Central memory CD8-positive, alpha-beta T cell (primary cell): ENCODE measurements at places on chromosomes 1 and 21.
A peak's percentile ranks its signal among the peaks of the same experiment; 100 is the strongest.

GRCh38 chr1:112877750-112878149 is 78.2 kb downstream of the SLC16A1 start:
- DNase-seq, result no peak
- no peak overlapping the region for H3K27ac ChIP-seq
- no peak overlapping the region for H3K4me3 ChIP-seq
- peaks cover 9% of the 10 kb centered on the region for H3K27me3 ChIP-seq
- H3K4me1 ChIP-seq, result no peaks in the 10 kb centered on the region

DNA sequence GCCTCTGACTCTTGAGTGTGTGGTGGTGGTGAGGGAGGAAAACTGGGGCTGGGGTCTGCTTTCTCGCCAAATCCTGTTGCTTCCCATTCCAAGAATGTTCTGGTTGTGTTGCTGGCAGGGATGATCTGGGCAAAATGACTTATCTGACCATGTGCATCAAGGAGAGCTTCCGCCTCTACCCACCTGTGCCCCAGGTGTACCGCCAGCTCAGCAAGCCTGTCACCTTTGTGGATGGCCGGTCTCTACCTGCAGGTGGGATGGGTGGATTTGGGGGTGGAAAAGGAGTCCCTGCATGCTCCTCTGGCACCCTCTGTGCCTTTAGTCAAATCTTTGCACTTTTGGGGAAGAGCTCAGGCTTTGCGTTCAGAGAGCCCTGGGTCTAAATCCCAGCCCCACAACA is 18.1 kb downstream of the CYP4B1 start:
- no peak overlapping the region for H3K4me3 ChIP-seq
- DNase-seq, result no peak
- H3K27me3 ChIP-seq, result peaks cover 31% of the 10 kb centered on the region
- H3K4me1 ChIP-seq, result no peaks in the 10 kb centered on the region
- no peak overlapping the region for H3K27ac ChIP-seq

DNA sequence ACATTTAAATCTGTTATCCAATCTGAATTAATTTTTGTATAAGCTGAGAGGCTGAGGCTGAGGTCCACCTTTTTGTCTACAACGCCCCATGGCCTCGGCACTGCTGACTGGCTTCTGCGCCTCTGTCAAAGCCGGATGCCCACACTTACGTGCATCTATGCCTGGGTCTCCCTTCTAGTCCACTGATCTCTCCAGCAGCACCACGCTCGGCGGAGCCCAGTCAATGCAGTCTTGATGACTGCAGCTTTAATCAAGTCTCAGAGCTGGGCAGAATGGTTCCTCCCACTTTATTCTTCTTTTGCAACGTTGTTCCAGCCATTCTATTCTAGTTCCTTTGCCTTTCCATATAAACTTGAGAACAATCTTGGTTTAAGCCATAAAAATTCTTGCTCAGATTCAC is 9.4 kb downstream of the PRDM15 start:
- H3K27ac ChIP-seq, result no peak overlapping the region
- H3K4me3 ChIP-seq, result no peak overlapping the region
- H3K4me1 ChIP-seq, result peaks cover 20% of the 10 kb centered on the region
- H3K27me3 ChIP-seq, result no peaks in the 10 kb centered on the region
- no peak for DNase-seq

DNA sequence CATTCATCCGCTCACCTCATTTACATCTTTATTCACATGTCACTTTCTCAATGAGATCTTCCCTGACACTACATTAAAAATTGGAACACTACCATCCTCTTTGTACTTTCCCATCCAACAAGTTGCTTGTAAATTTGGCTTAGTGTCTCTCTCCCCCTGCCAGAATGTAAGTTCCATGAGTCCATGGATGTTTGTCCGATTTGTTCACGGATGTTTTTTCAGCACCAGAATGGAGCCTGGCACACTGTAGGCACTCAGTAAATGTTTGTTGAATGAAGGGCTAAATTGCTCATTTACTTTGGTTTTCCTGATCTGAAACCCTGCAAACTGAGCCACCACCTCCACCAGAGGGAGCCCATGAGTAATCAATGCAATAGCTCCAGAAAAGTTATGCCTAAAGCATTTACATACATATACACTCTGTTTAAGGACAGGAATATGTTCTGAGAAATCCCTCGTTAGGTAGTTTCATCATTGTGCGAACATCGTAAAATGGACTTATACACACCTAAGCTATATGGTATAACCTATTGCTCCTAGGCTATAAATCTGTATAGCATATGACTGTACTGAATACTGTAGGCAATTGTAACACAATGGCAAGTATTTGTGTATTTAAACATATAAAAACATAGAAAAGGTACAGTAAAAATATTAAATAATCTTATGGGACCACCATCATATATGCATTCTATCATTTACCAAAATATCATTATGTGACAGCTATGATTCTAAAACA is 2.8 kb upstream of the EYA3 start:
- H3K4me3 ChIP-seq, result peak overlapping the region; percentile 99
- peak; percentile 70 for DNase-seq
- peaks cover 13% of the 10 kb centered on the region for H3K36me3 ChIP-seq
- peaks cover 38% of the 10 kb centered on the region for H3K4me1 ChIP-seq

DNA sequence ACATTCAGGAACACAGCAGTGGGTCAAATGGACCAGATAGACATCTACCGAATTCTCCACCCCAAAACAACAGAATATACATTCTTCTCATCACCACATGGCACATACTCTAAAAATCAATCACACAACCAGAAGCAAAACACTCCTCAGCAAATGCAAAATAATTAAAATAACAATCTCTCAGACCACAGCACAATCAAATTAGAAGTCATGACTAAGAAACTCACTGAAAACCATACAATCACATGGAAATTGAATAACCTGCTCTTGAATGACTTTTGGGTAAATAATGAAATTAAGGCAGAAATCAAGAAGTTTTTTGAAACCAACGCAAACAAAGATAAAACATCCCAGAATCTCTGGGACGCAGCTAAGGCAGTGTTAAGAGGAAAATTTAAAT is 49.2 kb downstream of the ZP4 start:
- peaks cover 7% of the 10 kb centered on the region for H3K27me3 ChIP-seq
- no peak overlapping the region for H3K4me3 ChIP-seq
- DNase-seq, result no peak
- no peak overlapping the region for H3K27ac ChIP-seq
- no peaks in the 10 kb centered on the region for H3K36me3 ChIP-seq

- peaks cover 15% of the 10 kb centered on the region for H3K4me1 ChIP-seq
- H3K36me3 ChIP-seq, result peaks cover 10% of the 10 kb centered on the region
- no peak overlapping the region for H3K4me3 ChIP-seq
- H3K27me3 ChIP-seq, result peaks cover 10% of the 10 kb centered on the region
- DNase-seq, result no peak
These were observed 19.7 kb upstream of the ADGRB2 start for GRCh38 chr1:31783846-31784245.
